ENCODE measurements at places on chromosomes 3 and 15.

- DNase-seq, result no peak
Observed at GRCh38 chr3:118809696-118810498, 224.7 kb downstream of the IGSF11 start.

DNA sequence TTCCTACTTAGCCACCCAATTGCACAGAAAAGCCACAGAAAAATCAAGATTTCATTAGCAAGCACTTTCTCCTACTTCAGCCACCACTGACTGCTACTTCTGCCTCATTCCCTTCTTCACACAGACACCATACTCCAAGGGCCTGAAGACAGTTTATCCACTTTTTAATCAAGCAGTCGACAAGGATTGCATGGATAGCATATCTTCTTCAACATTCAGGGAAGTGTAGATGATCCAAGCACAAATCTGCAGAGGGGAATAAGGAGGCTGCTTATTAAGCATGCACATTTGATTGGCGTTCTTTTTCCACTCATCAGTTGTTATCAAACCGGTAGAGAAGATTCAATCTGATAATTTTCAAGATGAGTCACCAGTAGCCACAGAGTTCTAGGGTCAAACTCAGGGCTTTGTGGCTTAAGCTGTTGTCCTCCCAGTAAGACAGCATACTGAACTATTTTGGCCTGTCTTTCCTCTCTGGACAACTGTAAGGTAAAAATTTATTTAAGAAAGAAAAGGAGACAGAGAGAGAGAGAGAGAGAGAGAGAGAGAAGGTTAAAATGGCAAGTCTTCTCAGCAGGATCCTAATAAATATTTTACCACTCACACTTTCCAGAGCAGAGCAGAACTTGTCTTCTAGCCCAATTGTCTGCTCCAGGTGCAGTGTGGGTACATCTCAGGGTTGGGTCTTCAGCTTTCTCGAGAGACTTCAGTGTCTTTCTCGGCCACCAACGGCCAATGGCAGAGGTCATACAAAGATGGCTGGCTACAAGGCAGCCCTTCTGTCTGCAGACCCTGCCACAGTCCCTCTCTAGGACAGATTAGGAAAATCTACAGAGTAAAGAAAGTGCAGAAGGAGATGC is 80.6 kb upstream of the BHLHE40 start:
- DNase-seq, result no peak

GRCh38 chr3:124292329-124292728 is 300.4 kb upstream of the ROPN1 start:
- no peak for DNase-seq

DNA sequence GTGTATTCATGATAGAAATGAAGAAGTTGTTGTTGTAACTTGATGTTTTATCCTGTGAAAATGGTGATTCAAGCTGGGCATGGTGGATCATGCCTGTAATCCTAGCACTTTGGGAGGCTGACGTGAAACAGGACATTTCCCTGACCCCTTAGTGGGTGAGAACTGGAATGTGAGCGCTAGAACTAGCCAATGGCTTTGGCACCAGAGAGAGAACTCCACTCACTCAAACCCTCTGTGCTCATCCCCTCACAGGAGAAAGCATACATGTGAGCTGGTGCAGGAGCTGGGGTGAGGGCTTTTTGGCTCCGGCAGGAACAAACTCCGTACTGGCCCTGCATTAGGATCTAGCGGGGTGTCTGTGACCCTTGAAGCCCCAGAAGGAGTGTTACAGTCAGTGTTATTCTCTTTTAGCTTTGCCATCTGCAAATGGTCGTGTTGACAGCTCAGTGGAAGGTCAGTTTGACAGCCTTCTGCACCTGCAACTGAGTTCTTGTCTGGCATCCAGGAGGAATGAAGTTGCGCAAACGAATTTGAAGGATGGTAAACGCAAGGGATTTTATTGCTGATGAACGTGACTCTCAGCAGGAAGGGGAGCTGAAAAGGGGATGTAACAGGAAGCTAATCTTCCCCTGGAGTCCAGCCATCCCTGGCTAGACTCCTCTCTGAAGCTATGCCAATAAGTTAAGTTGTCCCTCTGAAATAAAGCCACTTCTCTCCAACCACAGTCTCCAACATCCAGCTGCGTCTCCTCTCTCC is 1016.6 kb upstream of the CADM2 start:
- no peak for DNase-seq

GRCh38 chr3:69082805-69083204 is 1.9 kb upstream of the ARL6IP5 start:
- peak; percentile 81 for DNase-seq

GRCh38 chr3:67289626-67290025 is 291.5 kb downstream of the KBTBD8 start:
- DNase-seq, result no peak

- DNase-seq, result peak; percentile 37
Observed at GRCh38 chr3:179929091-179929529, 107.6 kb downstream of the PEX5L start.

GRCh38 chr15:46091860-46092450 is 457.1 kb downstream of the SQOR start:
- DNase-seq, result no peak

GRCh38 chr3:56753206-56753820 is 48.4 kb downstream of the ARHGEF3 start:
- peak; percentile 46 for DNase-seq

Measured in AG09309 (cell line).